ENCODE measurements at places on chromosomes 2 and 18. TPM values are rescaled to one million over a fixed set of nuclear protein-coding genes. Genes with fewer than 3 reads are reported as not detected.

DNA sequence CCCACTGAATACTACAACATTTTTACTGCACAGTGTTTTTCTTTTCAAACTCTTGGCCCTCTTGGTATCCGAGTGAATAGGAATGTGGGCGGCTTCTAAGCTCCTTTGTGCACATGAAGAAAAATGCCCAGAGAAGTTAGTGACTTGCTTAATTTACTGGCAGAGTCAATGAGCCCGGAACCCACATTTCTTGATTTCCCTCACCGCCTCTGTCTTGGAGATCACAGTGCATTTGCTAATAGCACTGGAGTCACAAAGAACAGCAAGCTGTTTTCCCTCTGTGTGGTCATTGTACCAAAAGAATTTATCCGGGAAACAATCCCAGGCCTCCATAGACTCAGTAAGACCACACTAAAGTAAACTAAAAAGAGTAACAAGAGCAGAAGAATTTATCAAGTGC, 18.9 kb downstream of the STON1 start:
- DNase-seq: no peak

The DUSP2 gene
- 53.6 TPM for total RNA-seq

- DNase-seq: peak; percentile 42
Measured at GRCh38 chr2:218582076-218582475, 13.4 kb downstream of the CNOT9 start.

GRCh38 chr2:83471655-83472054, 987.4 kb downstream of the SUCLG1 start:
- no peak for DNase-seq

DNA sequence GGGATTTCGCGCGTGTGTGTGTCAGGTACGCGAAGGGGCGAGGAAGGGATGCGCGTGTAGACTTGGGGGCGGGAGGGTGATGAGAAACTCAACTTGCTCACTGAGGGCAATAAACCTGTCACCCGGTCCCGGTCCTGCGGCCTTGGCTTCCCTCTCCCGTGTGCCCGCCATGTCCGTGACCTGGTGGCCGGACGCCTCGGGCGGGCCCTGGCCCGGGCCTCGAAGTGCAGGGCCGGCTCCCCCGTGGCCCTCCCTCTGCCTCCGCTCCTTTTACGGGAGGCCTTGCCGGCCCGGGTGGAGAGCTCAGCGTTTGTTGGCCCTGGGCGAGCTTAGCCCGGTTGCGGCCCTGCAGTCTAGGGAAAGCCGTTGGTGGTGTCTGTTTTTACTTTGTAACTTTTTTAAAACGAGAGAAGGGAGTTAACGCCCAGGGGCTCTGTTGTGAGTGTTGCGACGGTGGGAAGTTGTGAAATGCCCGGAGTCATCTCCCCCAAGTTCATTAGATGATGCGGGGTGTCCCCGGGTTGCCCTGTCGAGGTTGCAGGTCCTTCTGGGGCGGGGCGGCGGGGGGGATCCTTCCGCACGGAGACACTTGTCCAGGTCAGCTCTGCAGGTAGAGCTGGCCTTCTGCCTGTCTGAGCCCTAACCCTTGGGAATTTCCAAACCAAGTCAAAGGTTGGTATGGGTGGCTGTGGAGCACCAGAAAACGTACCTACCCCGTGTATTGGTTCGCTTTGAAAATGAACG, 883 bp downstream of the SMCHD1 start:
- peak; percentile 72 for DNase-seq

DNA sequence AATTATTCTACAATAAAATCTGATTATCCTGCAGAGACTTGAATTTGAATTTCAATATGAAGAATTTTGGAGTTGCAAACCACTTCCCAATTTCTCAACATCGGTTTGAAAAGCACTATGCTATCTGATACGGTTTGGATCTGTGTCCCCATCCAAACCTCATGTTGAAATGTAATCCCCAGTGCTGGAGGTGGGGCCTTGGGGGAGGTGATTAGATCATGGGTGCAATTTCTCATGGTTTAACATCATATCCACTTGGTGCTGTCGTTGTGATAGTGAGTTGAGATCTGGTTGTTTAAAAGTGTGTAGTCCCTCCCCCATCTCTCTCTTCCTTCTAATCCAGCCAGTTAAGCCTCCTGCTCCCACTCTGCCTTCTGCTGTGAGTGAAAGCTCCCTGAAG, 205.7 kb downstream of the NBAS start:
- DNase-seq: no peak

DNA sequence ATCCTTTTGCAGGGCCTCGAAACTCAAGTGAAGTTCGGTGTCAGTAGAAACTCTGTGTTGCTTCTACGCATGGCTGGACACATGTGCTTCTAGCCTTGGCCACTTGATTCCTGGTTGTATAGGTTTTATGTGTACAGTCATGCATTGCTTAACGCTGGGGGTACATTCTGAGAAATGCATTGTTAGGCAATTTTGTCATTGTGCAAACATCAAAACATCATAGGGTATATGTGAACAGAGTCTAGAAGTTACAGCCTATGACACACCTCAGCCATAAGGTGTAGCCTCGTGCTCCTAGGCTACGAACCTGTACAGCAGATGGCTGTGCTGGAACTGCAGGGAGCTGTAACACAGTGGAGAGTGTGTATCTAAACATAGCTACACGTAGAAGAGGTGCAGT, 39.4 kb downstream of the TMEM18 start:
- DNase-seq: peak; percentile 16

The TMEM182 gene
- total RNA-seq: 3.7 TPM

- DNase-seq: no peak
Measured at GRCh38 chr2:143801561-143801960, 672.3 kb downstream of the ARHGAP15 start.

Data from activated CD8-positive, alpha-beta memory T cell treated with anti-CD3 and anti-CD28 coated beads, Interleukin-2, amount 10 ng/mL, durations not matched to agents 7 days and 5 days (primary cell).